ENCODE measurements at places on chromosomes 4 and X.

DNA sequence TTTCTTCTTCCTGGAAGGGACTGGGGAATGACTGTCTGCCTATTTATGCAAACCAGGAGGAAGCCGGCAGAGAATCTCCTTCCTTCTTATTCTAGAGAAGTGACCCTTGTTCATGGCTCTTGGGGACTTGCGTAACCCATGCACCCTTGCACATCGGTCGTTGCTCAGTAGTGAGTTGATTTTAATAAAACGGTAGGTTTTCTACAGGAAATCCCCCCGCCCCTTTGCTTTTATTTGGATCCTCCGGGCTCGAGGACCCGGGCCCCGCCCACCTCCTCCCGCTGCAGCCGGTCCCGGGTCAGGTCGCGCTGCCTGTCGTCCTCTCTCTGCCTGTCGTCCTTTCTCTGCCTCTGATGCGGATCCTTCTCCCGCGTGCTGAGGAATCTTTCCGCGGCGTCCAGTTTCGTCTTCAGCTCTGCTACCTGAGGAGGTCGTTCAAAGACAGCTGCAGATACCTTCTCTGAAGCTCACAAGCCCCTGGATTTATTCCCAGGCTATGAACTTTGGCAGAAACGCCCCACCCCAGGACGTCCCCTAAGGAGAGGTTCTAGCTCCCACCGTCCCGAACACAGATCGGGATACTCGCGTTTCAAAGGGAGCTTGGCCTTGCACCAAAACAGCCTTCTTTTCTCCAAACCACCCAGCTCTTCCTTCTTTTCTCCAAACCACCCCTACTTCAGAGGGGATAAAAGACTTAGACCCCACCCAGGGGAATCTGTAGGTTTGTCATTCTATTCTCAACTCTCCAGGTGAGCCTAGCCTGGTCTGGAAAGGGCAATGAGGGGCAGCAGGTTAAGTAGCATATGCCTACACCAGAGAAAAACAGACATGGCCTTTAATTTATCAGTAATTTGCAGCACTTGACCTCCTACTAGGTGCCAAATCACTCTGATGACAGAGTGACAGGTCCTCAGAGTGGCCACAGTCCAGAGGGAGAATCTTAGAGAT is 7.0 kb downstream of the TNIP3 start:
- no peaks in the 10 kb centered on the region for H3K27me3 ChIP-seq
- H3K4me3 ChIP-seq = peak overlapping the region; percentile 16
- H3K4me1 ChIP-seq = no peaks in the 10 kb centered on the region
- no peak overlapping the region for H3K27ac ChIP-seq

DNA sequence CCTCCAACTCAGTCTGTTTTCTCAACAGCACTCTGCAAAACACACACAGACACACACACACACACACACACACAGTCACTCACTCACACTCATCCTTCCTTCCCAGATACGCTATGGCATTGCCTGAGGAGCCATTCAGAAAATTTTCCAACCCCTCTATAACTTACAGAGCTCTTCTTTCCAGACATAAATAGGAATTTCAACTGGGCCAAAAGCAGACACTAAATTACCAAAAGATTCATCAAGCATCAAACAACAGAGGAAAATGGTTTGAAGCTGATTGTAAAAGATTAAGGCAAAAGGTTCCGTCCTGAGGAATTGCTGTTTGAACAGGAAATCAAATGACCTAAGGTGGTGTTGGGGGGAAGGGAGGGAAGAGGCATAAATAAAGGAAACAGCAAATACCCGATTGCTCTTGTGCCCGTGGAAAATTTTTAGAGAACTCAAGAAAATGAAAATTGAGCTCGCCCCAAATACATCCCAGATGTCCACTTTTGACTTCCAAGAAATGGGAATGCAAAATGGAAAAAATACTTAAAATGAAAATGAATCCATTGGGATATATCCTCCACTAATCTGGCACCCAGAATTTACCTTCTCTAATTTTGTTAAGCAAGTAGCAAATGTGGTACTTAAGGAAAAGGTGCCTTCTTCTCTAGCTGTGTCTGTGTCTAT is 183.6 kb downstream of the QDPR start:
- DNase-seq = peak; percentile 8
- no peaks in the 10 kb centered on the region for H3K36me3 ChIP-seq
- no peak overlapping the region for H3K4me3 ChIP-seq

- H3K4me1 ChIP-seq = peaks cover 5% of the 10 kb centered on the region
- no peak for DNase-seq
- H3K27me3 ChIP-seq = no peaks in the 10 kb centered on the region
Observed at GRCh38 chr4:48742412-48742811, 37.7 kb downstream of the FRYL start.

DNA sequence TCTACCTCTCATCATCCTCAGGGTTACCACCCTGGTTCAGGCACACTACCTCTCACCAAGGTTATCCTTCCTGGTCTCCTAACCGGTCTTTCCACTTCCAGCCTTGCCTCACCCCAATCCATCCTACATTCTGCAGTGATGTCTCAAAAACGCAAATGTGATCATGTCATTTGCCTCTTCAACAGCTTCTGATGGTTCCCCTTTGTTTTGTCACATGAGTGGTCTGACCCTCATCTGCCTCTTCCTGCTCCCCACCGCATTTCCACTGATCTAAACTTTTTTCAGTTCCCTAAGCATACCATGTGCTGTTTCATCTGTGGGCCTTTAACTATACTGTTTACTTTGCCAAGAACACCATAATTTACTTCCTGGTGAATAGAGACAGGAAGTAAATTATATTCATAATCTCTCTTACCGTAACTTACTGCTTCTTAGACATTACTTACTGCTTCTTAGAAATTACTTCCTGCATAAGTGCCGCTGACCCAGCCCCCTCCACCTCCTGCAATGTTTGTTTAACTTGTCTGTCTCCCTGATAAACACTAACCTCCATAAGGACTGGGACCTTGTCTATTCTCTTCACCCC is 27.1 kb upstream of the NSUN7 start:
- no peak overlapping the region for H3K27ac ChIP-seq
- H3K4me3 ChIP-seq = no peak overlapping the region
- DNase-seq = no peak
- H3K27me3 ChIP-seq = no peaks in the 10 kb centered on the region

GRCh38 chr4:57763070-57763469 is 652.9 kb upstream of the IGFBP7 start:
- no peaks in the 10 kb centered on the region for H3K4me1 ChIP-seq
- no peak overlapping the region for H3K4me3 ChIP-seq
- no peak overlapping the region for H3K27ac ChIP-seq
- no peaks in the 10 kb centered on the region for H3K36me3 ChIP-seq
- H3K27me3 ChIP-seq = no peaks in the 10 kb centered on the region

GRCh38 chr4:104073229-104073628 is 353.4 kb upstream of the TACR3 start:
- no peak overlapping the region for H3K4me3 ChIP-seq
- no peak overlapping the region for H3K27ac ChIP-seq
- H3K27me3 ChIP-seq = no peaks in the 10 kb centered on the region
- DNase-seq = no peak

Data from thyroid gland (tissue), 4 donors.